BJ (cell line): ENCODE measurements at places on chromosomes 1 and 21.

DNA sequence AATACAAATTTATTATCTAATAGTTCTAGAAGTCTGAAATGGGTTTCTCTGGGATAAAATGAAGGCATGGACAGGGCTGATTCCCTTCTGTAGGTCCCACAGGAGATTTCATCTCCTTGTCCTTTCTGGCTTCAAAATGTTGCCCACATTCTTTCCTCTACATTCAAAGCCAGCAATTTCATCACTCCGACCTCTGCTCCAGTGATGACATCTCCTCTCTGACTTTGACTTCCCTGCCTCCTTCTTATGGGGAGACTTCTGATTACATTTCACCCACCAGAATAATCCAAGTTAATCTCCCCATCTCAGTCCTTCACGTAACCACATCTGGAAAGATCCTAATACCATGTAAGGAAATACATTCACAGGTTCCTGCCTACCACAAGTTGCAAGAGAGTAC is 358.0 kb upstream of the C1orf87 start:
- DNase-seq = no peak

DNA sequence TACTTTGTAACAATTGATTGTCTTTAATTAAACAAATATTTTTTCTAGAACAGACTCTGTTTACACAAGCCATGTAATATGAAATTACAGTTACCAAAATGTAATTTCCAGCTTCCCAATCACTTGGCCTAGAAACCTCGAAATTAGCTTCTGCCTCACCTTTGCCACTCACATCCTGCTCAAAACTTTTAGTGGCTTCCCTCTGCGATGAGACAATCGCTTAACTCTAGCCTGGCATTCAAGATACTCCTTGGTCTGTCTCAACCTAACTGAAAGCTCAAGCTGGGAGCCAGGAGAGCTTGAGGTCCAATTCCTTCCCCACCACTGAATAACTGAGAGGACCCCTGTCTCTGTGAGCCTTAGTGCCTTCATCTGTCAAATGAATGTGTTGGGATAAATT is 42.8 kb downstream of the GFI1 start:
- no peak for DNase-seq

- no peak for DNase-seq
Observed at GRCh38 chr21:24294171-24294570, 1313.1 kb downstream of the MRPL39 start.

DNA sequence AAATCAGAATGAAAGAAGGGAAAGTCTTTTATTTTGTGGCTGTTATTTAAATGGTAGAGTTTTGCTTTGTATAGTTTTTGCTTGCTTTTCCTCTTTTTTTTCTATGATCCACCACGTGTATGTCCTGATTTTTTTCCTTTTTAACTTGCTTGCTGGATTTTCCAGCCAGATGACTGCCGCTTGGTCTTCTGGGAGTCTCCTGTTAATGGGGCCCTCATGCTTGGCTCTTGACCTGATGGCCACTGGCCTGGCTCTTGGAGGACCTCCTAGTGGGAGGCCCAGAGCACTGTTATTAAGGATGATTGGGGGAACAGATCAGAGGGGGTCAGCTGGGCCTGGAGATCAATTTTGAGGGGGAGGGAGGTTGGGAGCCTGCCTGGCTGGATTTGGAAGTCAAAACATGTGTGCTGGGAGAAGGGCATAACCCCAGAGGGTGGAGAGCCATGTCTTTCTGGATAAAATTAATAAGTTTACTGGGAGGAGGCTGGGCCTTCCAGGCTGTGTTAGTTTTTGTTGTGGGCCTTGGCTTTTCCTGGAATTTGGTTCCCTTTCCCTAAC is 1.2 kb downstream of the FGGY start:
- no peak for DNase-seq

GRCh38 chr1:163928069-163928468 is 606.3 kb downstream of the NUF2 start:
- no peak for DNase-seq

DNA sequence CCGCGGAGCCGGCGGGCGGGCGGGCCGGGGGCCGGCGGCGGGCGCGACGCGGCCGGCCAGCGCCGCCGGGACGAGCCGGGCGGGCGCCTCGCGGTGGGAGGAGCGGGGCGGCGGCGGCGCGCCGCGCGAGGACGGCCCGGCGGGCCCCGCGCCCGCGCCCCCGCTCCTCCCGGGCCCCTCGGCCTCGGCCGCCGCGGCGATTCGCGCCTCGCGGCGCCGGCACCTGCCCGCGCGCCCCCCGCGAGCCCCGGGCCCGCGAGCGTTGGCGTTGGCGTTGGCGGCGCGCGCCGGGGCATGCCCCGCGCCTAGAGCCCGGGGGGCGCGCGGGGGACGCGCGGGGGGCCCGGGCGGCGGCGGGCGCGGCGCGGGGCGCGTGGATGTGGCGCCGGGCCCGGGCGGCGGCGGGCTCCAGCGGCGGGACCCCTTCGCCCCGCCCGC is at the start of gene SKI:
TSS of gene SKI (plus strand) at position 163 of the 438 bp plus-strand sequence. CDS start 448 bp downstream, outside the sequence.
- no peak for DNase-seq

- no peak for DNase-seq
Observed at GRCh38 chr1:223019256-223019655, 123.8 kb downstream of the TLR5 start.

DNA sequence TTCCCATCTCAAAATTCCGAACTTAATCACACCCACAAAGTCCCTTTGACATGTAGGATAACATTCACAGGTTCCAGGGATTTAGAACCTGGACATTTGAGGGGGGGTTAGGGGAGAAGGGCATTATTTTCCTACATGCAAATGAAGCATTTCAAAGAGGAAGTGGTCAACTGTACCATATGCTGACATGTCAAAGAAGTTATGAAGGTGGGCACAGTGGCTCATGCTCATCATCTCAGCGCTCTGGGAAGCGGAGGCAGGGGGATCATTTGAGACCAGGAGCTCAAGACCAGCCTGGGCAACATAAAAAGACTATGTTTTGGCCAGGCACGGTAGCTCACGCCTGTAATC is 35.7 kb downstream of the PTP4A2 start:
- DNase-seq = no peak

DNA sequence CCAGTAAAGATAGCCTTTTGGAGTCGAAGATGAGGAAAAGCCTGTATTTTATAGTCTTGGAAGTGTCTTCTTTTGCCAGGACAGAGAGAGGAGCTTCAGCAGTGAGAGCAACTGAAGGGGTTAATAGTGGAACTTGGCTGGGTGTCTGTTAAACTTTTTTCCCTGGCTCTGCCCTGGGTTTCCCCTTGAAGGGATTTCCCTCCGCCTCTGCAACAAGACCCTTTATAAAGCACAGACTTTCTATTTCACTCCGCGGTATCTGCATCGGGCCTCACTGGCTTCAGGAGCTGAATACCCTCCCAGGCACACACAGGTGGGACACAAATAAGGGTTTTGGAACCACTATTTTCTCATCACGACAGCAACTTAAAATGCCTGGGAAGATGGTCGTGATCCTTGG is at the start of gene VCAM1:
TSS of gene VCAM1 (plus strand) at position 253 of the 400 bp plus-strand sequence. CDS start at position 372, 119 bp downstream.
- DNase-seq = no peak

GRCh38 chr1:17513131-17513530 is 26.4 kb upstream of the ARHGEF10L start:
- DNase-seq = no peak
